ENCODE measurements at places on chromosomes 4 and X.

DNA sequence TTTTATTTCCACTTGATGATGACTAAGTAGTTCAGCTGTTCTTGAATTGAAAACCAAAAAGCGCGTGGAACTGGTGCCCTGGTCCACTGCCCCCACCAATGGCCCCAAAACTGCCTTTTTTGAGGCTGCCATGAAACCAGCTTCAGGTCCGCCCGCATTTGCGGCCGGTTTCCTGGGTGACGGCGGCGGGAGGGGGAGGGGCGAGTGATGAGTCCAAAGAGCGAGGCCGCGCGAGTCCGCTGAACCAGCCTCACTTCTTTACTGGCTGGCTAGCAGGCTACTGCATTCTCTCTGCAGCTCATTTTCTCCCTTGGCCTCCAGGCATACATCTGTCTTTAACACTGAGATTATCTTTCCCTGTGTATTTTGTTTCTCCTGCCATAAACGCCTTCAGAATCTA is 72.9 kb upstream of the FABP2 start:
- no peak for DNase-seq

DNA sequence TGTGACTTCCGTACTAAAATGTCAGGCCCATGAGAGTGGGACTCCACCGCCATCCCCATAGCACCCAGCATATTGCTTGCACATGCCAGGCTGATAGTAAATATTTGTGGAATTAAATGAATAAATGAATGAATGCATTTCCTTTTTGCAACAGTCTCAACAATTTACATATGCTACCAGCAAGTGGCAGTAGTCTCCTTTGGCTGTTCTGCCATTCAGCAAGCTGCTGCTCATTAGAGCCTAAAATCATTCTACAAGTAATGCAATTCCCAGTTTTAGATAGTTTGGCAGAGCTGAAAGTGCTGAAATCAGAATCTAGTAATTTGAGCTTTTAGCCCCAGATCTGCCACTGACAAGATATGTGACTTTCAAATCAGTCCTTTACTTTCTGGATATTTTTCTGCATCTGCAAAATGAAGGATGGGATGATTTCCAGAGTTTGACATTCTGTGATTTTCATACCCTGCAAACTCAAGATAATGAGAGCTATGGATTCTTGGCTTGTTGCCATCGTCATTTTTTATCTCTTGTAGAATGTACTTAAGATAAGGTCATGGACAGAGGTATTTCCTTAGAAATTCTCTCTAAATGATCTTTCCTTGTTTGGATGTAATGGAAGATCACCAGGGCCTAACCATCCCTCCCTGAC is 35.7 kb upstream of the INTS6L start:
- DNase-seq = peak; percentile 54

GRCh38 chr4:66565801-66566200 is 895.5 kb upstream of the EPHA5 start:
- no peak for DNase-seq

DNA sequence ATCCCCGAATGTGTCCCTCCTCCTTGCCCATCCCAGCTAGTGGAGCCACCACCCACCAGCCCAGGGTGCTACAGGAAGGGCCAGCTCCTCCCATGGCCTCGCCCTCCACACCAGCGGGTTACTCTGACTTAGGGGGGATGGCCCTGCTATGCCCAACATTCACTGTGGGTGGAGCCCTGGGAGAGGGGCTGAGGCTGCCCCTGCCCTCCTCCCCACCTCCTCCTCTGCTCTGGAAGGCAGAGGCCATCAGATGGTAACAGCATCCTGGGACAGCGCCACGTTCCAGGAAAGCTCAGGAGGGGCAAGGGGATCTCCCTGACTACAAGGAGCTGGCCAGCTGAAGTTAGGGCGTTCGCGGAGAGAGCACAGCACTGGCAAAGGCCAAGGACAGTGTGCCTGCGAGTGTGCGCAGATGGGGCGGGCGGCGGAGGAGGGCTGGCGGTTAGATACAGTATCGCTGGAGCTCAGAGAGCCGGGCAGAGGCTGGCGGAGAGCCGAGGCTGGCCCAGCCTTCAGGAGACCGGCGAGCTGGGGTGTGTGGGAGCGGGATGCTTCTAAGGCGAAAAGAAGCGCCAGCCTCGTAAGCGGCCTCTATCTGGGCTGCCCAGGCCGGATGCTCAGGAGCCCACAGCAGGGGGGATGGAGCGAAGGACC is 1.5 kb downstream of the JAKMIP1 start:
- no peak for DNase-seq

GRCh38 chr4:78599931-78600375 is 48.4 kb downstream of the ANXA3 start:
- no peak for DNase-seq
